ENCODE measurements at places on chromosomes 7 and 10.

GRCh38 chr7:51700593-51701215 lies 384.1 kb upstream of the COBL start:
- DNase-seq = no peak

GRCh38 chr7:112510743-112511110 lies 29.9 kb downstream of the LSMEM1 start:
- no peak for DNase-seq

GRCh38 chr7:52168085-52168484 lies 851.5 kb upstream of the COBL start:
- no peak for DNase-seq

DNA sequence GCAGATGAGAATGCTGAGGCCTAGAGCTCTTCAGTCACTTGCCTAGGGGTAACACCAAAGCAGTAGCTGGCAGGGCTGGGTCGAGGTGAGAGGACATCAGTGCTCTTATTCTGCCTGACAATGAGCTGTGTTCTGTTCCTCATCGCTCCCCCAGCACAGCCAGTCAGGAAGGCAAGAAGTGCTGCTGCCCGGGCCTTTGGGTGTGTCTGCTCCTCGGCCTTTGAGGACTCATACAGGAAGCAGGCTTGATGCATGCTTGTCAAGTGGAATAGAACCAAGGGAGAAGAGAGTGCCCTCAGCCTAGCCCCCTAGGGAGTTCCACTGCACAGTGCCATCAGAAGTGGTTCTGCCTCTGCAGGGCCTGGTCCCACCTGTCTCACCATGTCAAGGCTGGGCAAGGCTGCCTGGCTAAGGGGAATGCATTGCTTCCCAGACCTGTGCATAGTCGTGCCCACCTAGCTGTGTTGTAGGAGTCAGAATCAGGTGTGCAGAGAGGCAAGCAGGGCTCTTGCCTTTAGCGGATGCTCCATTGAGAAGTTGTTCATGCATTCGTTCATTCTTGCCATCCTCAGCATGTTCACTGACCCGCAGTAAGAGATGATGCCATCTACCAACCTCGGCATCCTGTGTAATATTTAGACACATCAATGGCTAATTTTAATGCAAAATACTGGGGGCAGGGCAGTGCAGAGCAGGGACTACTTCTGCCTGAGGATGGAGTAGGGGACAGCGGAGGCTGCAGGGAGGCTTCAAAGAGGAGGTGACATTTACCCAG lies 156.6 kb downstream of the RPS24 start:
- DNase-seq = no peak

DNA sequence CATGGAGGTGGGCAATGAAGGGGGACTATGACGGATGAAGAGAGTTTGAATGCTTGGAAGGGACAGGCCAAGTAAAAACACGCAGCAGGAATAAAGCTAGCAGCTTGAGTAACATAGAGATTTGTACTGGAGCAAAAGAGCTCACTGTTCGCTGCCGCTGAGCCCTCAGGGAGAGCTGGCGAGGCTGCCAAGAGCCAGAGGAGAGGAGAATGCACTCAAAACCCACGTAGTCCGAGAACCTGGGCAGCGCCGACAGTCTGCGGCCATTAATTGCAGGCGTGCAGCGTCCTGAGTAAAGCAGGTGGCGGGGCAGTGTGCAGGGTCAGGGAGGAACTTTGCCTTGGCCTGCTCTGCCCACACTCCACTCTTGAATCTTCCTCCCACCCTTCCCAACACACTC lies 68.2 kb downstream of the SLC37A3 start:
- DNase-seq = no peak

GRCh38 chr7:54111814-54112511 lies 430.2 kb upstream of the VSTM2A start:
- DNase-seq = no peak

- no peak for DNase-seq
These were observed 314.8 kb downstream of the DNAJB6 start for GRCh38 chr7:157651366-157652160.

DNA sequence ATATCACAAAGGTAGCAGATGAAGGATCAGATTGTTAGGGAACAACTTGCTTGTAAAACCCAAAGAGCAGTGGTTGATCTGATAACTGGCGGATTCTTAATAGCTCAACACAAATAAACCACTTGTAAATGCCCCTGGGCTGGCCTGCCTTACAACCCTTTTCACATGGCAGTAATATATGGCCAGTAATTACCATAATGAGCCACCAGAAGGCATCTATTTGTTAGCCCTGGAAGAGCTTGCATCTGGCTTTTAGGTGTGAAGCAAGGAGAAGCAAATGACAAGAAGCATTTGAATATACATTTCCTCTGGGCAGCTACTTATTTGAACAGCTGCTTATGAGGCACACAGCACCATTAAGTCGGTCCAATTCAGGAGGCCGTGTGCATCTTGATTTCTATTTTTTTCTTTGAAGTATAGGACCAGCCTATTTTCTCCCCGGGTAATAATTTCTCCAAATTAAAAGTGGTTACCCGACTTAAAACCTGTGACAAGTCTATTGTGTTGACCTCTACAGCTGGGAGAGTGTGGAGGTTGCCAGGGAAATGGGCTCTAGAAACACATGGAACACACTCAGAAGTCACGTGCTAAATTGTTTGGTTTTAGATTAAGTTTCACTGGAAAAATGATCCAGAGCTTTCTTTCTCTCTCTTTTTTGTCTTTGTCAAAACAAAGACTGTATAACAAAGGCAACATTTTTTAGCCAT lies 113.4 kb downstream of the SEM1 start:
- no peak for DNase-seq

GRCh38 chr7:113705439-113705838 lies 213.4 kb downstream of the PPP1R3A start:
- DNase-seq = no peak

DNA sequence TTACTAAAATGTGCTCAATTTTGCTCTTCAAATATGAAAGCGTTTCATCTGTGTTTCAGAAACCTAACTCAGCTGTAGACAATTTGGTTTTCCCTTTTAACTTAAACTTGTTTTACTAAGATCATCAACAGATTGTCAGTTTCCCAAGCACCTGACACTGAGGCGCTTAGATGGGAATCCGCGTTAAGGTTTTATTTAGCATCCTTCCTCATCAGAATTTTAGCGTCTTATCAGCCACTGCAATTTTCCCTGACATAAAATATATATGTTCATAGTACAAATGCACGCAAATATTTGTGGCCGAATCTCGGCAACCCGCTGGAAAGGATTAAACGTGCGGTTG lies 1.2 kb downstream of the SGCE start:
- no peak for DNase-seq

- no peak for DNase-seq
These were observed 104.1 kb downstream of the MKLN1 start for GRCh38 chr7:131431756-131432155.

- no peak for DNase-seq
These were observed 6.9 kb downstream of the C7orf57 start for GRCh38 chr7:48042216-48042615.

- DNase-seq = no peak
These were observed 61.7 kb downstream of the PDGFA start for GRCh38 chr7:457814-458510.

DNA sequence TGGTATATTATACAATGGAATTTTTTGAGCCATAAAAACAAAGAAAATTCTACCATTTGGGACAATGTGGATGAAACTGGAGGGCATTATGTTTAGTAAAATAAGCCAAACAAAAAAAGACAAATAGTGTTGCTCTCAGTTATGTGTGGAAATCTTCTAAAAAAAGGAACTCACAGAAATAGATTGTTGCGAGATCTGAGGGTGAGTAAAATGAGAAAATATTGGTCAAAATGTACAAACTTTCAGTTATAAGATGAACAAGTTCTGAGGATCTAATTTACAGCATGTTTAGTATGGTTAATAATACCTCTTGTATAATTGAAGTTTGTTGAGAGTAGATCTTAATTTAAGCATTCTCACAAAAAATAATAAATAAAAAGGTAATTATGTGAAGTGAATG lies 291.2 kb downstream of the KIF20B start:
- no peak for DNase-seq

GRCh38 chr7:136023134-136023869 lies 46.1 kb upstream of the MTPN start:
- no peak for DNase-seq

DNA sequence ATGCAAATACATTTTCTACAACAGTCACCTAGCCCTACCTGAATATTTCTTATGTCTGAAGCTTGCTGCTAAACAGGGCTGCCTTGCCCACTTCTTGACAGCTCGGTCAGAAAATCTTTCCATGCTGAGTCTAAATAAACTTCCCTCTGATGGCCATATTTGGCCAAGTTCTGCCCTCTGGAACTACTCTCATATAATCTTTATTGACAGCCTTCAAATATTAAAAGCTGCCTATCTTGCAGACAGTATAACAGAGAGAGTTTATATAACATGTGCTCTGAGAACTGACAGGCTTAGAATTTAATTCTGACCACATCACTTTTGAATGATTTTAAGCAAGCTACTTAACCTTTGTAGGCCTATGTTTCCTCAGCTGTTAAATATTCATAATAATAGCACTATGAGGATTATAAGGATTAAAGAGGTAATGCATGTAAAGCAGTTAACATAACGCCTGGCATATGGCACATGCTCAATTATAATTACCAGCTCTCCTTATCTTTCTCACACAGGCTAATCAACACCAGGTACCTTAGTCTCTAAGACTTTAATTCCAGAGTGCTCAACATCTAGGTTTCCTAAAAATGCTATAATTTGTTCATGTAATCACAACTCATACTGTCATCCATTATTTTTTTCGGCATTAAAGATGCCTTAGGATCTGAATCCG lies 334.1 kb downstream of the HPSE2 start:
- DNase-seq = no peak

GRCh38 chr10:132064771-132065437 lies 842 bp upstream of the JAKMIP3 start:
- DNase-seq = no peak

- no peak for DNase-seq
These were observed 35.1 kb downstream of the SEM1 start for GRCh38 chr7:96674565-96674964.

DNA sequence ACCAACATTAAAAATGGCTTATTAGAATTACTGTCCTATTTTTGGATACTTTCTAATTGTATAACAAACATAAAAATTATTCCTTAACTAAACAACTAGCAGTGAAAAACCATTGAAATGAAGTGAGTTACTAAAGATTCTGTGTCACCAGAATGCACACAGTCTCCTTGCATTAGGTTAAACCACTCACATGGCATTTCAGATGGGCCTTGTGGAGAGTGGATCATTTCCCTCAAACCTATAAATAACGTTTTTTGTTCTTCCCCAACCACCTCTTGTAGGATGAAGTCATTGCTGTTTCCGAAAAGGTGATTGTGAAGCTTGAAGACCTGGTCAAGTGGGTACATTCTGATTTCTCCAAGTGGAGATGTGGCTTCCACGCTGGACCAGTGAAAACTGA lies 38.4 kb downstream of the ARID5B start:
- no peak for DNase-seq

DNA sequence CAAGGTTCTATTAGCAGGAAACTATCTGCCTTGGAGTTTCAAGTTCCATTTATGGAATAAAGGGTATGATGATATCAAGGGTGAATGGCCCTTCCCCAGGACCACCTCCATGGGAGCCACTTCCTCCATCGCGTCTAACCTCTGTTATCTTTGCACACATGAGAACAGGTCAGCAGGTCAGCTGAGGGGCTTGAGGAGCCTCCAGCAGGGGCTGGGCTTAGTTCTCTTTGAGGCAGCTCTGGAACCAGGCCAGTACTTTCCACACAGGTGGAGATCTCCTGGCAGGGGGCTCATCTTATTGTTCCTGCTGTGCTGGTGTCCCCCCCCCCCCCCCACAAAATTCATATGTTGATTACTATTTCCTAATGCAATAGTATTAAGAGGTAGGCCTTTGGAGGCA lies 472.2 kb upstream of the ZMIZ1 start:
- no peak for DNase-seq

GRCh38 chr7:112997831-112998230 lies 88.8 kb downstream of the GPR85 start:
- DNase-seq = no peak
